ENCODE measurements at places on chromosomes 7 and 10. TPM values are rescaled to one million over a fixed set of nuclear protein-coding genes. Genes with fewer than 3 reads are reported as not detected.

- no peaks in the 10 kb centered on the region for H3K4me1 ChIP-seq
- no peak overlapping the region for H3K4me3 ChIP-seq
- H3K36me3 ChIP-seq = no peaks in the 10 kb centered on the region
- DNase-seq = no peak
Observed at GRCh38 chr10:52136921-52137320, 177.2 kb upstream of the DKK1 start.

DNA sequence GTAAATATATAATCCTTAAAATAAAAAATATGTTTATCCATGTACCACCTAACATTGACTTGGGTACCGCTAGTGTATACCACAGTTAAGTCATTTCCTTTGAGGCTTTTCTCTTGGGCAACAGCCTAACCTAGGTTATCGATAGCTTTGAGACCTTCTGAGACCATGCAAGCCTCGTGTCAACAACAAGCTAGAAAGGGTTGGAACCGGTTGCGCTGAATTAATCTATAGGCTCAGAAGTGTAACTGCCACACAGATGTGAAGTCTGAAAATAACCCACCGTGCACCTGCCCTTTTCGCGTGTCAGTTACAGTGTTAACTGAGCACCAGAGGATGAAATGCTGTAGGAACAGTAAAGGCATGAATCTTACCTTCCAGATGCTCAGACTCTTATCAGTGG lies 59.8 kb downstream of the ARID5B start:
- peaks cover 10% of the 10 kb centered on the region for H3K4me1 ChIP-seq
- H3K27ac ChIP-seq = no peak overlapping the region
- H3K36me3 ChIP-seq = no peaks in the 10 kb centered on the region
- H3K27me3 ChIP-seq = no peaks in the 10 kb centered on the region

DNA sequence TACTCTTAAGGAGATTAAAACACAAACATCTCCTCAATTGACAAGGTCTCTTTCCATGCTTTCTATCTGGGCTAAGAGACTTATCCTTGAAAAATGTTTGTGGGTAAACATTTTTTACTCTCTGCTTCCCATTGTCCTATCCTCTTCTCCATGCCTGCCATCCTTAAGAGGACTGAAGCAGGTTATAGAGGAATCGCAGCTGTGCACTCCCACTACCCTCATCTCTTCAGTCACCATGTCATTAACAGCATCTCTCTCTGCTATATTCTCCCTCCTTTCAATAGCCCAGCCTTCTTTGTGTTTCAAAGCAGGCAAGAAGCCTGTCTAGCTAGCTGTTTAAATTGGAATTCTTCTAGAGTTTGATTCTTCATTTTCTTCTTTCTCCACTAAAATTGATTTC lies 22.6 kb downstream of the COL1A2 start:
- H3K27me3 ChIP-seq = no peaks in the 10 kb centered on the region
- H3K4me3 ChIP-seq = no peak overlapping the region
- no peaks in the 10 kb centered on the region for H3K36me3 ChIP-seq
- no peaks in the 10 kb centered on the region for H3K4me1 ChIP-seq
- no peak for DNase-seq
- no peak overlapping the region for H3K27ac ChIP-seq

DNA sequence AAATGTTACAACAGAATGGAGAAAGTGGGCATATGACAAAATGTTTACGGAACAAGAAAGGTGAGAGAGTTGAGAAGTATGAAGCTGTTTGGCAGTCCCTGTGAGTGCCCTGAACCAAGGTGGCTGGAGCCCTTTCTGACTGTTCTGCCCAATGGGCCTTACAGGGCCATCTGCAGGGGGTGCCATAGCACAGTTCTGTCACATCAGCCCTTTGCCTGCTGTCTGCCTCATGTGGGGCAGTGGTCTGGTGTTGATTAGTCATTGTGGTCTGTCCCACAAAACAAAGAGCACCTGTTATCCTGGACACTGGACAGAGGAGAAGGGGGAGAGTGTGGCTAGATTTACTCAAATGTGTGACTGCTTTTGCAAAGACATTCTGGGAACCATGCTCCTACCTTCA lies 51.5 kb upstream of the OSBPL3 start:
- H3K27ac ChIP-seq = no peak overlapping the region
- H3K36me3 ChIP-seq = no peaks in the 10 kb centered on the region
- no peak for DNase-seq
- no peaks in the 10 kb centered on the region for H3K4me1 ChIP-seq

GRCh38 chr7:137757146-137757925 lies 89.4 kb downstream of the DGKI start:
- no peaks in the 10 kb centered on the region for H3K4me1 ChIP-seq
- no peak overlapping the region for H3K4me3 ChIP-seq
- H3K27me3 ChIP-seq = no peaks in the 10 kb centered on the region

DNA sequence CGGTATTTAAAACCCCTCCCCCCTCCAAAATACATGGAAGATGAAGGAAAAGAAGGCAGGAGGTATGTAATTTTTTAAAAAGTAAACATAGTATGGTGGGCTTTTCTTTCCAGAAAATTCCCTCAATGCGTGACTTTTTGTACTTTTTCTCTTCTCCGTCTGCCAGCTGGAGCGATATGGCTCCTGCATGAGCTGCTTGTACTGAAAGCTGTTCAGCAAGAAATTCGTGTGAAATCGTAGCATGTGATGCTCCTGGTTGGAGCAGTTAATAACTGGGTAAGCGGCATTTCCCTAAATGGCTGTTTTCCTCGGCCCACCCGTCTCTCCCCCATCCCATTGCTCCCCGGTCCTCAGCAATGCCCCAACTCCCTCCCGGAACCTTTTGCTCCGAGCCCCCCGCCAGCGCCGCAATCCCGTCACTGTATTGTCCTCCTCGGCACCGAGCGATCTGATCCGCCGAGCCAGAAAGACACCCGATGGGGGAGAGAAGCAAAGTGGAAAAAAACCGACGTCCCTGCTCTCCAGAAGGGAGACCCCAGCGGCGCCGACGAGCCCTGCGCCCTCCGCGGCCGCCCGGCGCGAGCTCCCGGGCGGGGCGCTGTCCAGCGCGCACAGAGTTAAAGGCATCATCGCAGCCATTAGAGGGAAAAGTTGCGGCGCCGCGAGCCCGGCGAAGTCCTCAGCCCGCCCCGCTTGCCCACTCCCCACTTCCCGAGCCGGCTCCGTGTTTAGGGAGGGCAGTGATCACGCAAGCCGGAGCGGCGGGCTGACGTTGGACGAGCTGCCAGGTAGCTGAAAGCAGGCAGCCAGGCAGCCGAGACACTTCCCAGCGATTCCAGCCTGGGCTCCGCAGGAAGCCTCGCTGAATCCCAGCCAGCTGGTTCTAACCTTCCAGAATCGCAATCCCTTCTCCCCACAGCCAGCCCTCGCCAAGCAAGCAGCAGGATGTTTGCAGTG lies at the start of gene VSTM2A:
Gene VSTM2A, plus strand, starts transcription at position 707 of the 957 bp plus-strand sequence. CDS start 356 bp downstream, outside the sequence.
- no peak for DNase-seq
- H3K36me3 ChIP-seq = no peaks in the 10 kb centered on the region
- H3K27ac ChIP-seq = no peak within 1 kb of the TSS
- no peaks in the 10 kb centered on the region for H3K27me3 ChIP-seq

Gene MRC1
- 23.6 TPM for total RNA-seq

Gene PRKAR2B
- 8.3 TPM for total RNA-seq

Gene UNCX
- total RNA-seq = not detected
